ENCODE measurements at places on chromosomes 3 and 15.

DNA sequence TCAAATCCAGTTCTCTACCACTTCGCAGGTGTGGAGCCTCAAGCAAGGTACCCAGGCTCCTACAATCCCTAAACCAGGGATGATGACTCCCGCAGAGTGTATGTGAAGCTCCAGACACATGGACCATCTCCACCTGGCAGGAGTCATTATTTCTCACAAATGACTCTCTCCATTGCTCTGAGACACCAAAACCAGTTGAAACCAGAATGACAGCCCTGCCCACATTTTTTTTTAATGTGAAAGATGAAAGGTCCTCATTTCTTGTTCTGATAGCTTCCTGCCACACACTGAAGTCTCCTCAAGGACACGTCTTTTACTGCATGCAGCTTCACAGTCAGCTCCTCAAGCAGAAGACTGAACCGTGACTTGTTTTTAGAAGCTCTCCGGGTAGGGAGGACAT, 61.4 kb upstream of the ZBTB38 start:
- DNase-seq, result no peak

- no peak for DNase-seq
Observed at GRCh38 chr3:49553324-49553691, 969 bp upstream of the BSN start.

DNA sequence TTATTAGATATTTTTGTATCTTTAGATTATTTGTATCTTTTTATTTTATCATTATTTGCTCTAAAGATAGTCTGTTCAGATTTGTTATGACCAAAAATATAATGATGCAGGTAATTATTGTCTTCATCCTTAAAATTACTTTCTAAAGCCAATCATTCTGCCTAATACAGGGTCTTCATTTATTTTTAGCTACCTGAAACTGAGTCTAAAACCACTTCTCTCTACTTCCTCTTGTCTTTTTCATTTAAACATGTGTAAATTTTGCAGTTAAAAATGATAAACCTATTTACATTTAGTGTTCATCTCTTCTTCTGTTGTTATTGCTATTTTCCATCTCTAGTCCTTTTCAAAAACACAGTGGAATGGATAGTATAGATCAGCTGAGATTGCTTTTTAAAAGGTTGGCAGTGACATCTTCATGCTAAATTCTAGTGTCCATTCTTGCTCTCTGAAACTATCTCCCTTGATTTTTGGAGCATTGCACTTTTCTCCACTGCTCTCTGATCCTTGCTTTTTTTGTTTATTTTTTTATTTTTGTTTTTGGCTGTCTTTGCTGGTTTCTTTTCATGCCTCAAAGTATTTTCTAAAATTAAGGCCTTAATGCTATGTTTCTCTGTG, 91.8 kb downstream of the UBE2E2 start:
- no peak for DNase-seq

DNA sequence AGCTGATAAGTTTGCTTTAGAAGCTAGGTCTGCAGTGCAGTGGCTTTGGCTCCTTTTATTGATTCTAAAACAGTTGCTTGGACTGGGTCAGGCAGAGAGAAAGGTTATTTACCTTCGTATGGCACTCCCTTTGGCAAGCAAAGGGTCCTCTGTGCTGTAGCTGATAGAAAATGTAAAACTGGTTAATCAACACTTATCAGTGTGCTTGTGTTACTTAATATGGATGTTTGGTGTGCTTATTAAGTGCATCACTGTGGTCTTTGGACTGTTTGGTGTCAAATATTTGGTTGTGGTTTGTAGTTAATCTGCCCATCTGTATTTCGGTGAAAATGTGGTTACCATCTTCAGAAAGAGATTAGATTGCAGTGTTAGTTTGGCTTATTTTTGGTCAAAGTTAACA, 16.0 kb downstream of the UBE2E2 start:
- DNase-seq, result no peak

- no peak for DNase-seq
Observed at GRCh38 chr15:70964686-70965085, 72.1 kb downstream of the LRRC49 start.

- no peak for DNase-seq
Observed at GRCh38 chr3:146640955-146641867, 36.1 kb upstream of the PLSCR5 start.

GRCh38 chr3:177449360-177450006, 252.2 kb upstream of the TBL1XR1 start:
- no peak for DNase-seq

DNA sequence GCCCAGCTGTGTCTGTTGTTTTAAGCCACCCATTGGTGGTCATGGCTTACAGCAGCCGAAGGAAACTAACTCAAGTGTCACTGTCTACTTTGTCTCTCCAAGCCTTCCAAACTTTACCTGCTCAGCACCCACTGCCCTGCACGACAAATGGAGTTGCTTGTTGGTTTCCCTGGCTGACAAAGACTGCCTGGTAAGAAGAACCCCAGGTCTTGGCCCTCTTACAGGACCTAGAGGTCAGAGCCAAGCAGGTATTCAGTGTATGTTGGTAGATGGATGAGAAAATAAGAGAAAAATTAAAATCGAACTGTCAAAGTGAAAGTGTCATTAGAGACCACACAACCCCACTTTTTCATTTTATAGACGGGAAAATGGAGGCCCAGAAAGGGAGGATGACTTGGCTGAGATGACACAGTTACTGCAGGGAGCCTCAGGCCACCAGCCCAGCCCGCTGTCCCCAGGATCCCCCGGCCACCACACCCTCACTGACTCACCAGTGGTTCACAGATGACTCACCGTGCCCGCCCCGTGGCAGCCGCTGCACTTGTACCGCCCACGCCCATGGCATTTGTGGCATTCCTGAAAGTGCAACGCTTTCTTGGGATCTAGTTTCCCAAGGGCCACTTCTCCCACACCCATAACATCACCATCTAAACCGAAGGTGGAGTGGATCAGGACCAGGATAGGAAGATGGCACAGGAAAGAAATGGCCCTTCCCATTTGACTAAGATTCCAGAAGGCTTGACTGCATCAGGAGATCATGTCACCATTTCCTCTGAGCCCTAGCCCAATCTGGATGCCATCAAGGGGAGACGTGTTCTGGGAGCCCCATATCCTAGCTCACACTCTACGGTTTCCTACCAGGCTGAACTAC, 15.2 kb downstream of the SSUH2 start:
- no peak for DNase-seq

- DNase-seq, result no peak
Observed at GRCh38 chr3:178381555-178381954, 154.7 kb upstream of the KCNMB2 start.

DNA sequence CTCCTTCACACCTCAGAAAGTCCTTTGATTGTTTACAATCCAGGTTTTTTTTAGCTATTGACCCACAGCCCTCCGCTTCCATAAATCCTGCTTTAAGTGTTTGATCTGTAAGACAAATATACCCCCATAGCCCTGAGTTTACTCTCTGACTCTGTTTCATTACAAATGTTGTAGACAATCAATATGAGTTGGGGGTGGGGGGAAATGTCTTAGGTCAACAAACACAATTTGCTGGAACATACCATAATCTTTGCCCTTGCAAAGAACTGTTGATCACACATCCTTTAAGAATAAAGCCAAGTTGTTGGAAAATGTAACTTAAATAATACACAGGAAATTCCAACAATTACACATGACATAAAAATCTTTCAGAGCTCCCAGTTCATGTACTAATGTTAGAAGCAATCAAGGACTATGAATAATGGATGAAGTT, 301.8 kb upstream of the SEMA6D start:
- DNase-seq, result no peak

- DNase-seq, result peak; percentile 68
Observed at GRCh38 chr3:122679085-122679881, 1.4 kb upstream of the PARP14 start.

DNA sequence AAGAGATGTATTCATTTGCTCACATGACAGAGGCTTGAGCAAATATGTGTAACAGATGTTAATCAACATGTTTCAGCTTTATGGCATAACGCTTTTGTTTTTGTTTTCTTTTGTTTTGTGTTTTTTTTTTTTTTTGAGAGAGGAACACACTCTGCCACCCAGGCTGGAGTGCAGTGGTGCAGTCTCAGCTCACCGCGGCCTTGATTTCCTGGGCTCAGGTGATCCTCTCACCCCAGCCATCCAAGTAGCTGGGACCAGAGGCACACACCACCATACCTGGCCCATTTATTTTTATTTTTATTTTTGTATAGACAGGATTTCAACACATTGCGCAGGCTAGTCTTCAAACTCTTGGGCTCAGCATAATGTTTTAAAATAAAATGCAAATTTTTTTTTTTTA, 1504.4 kb upstream of the CADM2 start:
- no peak for DNase-seq

- DNase-seq, result no peak
Observed at GRCh38 chr15:83717010-83717409, 63.1 kb downstream of the ADAMTSL3 start.

- DNase-seq, result no peak
Observed at GRCh38 chr3:197303452-197303851, 5.0 kb upstream of the DLG1 start.

DNA sequence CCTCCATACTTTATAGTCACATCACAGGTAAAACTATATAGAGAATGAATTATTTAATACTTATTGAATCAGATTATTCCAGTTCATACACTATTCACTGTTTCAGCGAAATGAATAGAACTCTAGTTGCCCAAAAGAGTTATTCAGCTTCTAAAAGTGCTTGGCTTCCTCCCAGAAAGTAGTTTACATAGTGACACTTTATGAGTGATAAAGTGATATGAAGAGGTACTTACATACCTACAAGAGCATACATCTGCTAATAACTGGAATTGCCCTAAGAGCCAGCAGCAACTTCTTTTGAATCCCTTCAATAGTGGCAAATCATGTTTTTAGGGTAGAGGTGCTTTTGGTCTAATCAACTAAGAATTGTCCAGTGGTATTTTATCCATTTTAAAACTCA, 635.1 kb upstream of the AGTR1 start:
- DNase-seq, result no peak

DNA sequence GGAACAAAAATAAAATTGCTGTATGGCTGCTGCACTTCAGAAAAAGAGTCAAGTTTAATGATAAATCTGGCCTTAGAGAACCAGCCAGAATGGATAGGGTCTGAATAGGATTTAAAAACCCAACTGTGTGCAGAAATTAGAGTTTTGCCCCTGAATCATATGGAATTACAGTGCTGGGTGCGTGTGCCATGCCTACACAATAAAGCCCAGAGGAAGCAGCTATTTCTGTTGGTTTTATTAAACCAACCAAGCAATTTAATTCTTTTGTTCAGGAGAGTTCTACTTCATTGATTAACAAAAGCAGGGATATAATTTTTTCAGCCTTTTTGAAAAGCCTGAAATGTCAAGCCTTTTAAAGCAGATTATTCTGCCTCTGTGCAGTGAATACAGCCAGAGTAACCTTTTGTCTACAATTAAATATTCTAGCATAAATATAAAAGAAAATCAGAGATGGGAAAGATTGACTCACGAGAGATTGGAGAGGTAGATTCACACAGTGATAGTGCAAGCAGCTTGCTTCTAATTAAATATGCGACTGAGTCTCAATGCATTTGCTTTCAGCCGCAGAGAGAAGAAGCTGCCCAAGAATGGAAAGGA, 66.7 kb upstream of the DNAJC19 start:
- no peak for DNase-seq

DNA sequence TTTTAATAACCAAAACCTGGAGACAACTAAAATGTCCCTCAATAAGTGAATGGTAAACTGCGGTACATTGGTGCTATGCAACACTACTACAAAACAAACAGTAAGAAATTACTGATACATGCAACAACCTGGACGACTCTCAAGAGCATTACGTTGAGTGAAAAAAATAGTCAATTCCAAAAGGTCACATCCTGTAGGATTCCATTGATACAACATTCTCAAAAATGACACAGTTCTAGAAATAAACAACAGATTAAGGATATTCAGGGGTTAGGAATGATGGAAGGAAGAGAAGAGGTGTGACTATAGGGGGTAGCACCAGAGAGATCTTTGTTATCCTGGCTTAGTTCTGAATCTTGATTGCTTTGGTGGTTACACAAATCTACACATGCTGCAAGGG, 72.2 kb downstream of the ZNF148 start:
- no peak for DNase-seq

- no peak for DNase-seq
Observed at GRCh38 chr15:29065571-29065970, 179.8 kb downstream of the APBA2 start.

DNA sequence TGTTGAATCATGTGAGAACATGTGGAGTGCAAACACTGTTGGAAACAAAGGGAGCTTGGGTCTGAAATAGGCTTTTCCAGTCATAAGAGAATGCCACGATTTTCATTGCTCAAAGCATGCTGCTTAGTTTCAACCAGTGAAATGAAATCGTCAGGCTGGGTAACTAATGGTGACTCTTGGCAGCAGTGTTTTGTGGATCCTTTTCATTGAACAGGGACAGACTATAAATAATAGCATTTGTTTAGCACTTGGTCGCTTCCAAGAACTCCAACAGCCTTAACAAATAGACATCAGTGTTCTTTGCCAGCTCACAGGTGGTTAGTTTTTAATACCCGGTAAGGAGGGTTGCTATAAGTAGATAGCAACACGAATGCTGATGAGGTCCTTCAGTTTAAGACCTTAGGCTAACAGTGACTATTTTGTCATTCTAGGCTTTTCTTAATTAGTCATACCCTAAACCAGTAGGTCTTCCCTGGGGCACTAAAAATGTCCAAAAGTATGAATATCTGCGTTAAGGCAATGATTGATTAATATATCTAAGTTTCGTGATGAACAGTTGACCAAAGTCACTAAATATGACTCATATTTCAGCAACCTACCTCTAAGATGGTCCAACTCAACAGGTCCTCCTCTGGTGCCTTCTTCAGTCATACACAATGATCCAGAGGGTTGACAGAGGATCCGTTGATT, 15.8 kb downstream of the TP63 start:
- no peak for DNase-seq

DNA sequence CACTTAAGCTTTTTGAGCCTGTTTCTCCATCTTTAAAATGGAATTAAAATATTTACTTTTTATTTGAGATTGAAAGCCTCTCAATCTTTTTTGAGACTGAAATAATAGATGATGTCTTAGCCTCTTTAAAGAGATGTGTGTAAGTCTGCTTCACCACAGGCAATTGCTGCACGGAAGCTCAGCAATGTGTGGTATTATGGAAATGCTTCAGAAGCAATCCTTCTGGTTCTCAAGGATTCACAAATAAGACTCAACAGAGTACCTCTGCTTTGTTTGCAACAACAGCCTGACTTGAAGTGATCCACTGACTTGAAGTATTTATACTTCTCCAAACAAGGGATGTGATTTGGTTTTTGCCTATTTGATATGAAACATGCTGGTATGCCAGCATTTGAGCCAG, 332.0 kb upstream of the RASGRP1 start:
- no peak for DNase-seq

Data from naive B cell (primary cell).